ENCODE measurements at places on chromosomes 3 and 15.

DNA sequence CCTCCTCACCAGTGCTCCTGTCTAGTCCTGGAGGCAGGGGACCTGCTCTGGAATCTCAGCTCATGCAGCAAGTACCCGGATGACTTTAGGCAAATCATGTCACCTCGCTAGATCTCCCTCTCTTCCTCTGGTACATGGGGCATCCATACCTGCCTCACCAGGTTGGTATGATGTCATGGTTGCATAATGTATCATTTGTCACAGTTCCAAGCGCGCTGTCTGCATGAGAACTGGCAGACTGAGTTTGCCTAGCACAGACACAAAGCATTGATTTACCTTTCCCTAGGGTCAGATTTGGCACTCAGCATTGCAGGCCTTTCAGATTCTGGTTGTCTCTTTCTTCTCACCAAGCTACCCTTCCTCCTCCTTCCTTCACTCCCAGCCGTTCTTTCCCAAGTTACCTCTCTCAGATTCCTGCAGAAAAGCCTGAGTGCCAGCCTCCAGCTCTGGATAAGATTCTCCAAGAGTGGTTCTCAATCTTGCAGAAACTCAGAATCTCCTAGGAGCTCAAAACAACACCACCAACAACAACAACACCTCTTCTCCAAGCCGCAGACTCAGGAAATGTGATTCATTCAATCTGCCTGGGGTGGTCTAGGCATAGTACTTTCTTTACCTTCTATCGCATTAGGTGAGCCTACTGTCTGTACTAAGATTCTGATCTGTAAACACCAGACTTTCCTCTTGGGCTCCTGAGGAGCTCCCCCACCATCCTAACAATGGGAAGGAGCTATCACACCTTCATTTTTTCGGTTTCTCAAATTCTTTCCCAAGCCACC, 29.5 kb downstream of the FAM43A start:
- DNase-seq, result no peak

GRCh38 chr15:99249270-99249841, at the start of gene TTC23:
Gene TTC23 (minus strand): TSS chr15:99249581. CDS start chr15:99228712, 20,869 bp downstream.
- no peak for DNase-seq

- DNase-seq, result no peak
Measured at GRCh38 chr3:126530171-126531050, 6.5 kb downstream of the CHST13 start.

DNA sequence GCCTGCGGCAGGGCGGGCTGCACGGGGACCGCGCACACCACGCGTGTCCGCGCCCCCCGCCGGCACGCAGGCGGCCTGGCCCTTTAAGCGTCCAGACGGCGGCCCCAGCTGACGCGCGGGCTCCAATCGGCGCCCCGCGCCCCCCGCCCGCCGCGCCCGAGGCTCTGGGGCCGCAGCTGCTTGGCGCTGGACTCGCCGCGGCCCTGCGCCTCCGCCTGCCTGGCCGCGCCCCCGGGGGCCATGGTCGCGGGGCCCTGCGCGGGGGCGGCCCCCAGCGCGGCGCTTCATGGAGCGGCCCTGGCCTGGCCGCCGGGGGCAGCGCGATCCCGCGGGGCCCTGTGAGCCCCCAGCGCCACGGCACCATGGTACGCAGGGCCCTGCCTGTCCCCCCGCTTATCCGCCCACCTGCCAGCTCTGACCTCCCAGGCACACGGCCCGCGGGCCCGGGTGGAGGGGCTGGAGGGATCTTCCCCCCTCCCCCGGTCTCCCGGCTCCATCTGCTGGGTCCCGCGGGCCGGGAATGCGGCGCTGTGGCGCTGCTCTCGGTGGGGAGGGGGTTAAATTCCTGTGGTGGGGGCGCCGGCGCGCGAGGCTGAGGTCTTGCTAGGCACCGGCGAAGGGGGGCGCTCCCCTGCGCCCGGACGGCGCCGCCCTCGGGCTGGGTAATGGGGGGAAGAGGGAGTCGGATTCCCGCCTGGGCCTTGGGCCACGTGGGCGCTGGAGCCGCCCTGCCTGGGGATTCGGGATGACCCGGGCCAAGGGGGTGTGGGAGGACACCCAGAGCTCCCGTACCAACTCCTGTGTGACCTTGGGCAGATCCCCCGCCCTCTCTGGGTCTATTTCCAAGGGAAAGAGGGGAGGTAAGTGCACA, 1.1 kb downstream of the ZBTB47 start:
- DNase-seq, result no peak

DNA sequence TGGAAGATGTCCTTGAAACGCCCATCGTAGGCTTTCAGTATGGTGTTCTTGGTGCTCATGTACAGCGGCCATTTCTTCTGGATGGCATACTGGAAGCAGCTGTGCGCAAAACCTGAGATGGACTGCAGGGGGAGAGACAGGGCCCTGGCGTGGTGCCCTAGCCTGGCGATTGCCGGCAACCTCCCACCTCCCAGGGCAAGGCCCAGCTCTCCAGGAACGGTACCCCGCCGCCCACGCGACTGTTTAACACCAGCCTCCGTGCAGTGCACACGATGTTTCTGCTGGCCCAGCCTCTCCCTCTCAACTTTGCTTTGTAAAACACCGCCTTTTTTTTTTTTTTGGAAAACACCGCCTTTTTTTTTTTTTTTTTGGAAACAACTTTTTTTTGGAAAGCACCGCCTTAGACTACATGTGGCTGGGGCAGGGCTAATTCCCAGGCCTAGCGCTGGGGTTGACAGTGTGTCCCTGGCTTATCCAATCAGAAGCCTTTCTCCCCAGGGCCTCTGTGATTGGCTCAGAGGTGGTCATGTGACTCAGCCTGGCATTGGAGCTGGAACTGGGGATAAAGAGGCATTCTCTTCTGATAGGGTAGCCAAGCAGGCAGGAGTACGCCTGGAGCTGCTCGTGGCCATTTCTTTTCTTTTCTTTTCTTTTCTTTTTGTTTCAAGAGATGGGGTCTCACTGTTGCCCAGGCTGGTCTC, 14.7 kb downstream of the IDH2 start:
- no peak for DNase-seq

GRCh38 chr3:193742628-193743027, 149.6 kb downstream of the OPA1 start:
- DNase-seq, result no peak

DNA sequence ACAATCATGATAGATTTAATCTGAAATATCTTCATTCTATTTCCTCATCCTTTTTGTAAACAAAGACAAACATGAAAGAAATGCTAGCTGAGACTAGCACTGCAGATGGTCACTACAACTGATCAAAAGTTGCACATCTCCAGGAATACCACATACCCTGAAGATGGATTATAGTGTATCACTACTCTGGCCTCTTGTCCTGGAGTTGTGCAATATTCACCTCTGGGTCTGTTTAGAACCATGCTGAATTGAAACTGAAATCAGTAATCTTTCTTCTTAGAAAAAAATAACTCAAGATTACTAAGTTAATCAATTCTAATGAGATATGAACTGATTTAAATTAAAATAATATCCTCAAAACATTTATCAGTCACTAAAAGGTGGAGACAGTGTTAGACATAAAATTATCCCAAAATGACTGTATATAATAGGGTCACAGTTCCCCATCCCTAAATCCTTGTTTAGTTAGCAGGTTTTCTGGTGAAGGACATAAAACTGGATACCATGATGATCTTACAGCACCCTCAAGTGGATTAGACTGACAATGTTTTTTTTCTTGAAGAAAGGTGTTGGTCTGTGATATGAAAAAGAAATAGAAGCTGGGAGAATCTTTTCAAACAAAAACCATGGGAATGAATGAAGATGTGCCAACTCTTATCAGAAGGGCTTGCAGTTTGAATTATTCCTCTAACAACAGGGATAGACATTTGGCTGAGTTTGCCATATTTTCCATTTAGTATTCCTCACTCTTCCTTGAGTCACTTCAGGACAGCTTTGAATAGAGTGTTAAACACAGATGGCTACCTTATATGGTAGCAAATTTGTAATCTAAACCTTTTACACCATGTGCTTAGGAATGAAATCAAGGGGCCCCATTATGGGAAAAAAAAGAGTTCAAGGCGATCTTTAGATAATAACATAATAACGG, 7.1 kb upstream of the TTC14 start:
- no peak for DNase-seq

DNA sequence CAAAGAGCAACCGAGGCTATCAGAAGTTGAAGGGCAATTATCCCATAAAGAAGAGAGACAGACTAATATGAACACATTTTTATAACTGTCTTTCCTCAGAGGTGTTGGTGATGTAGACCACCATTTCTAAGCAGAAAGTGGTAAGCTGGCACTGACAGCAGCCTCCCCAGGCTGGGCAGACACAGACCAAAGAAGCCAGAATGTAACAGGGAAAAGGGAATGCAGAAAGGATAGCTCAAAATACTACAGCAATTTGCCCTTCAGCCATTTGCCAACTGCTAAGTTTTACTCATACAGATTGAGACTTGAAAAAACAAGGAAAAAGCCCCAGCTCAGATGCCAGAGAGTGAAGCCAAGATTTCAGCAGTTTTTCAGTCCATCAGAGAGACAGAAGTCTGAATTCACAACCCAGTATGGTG, 73.5 kb upstream of the ABI3BP start:
- no peak for DNase-seq

- DNase-seq, result no peak
Measured at GRCh38 chr3:194587438-194587931, 45.7 kb downstream of the TMEM44 start.

GRCh38 chr15:58227706-58228543, 89.7 kb downstream of the AQP9 start:
- DNase-seq, result peak; percentile 27

DNA sequence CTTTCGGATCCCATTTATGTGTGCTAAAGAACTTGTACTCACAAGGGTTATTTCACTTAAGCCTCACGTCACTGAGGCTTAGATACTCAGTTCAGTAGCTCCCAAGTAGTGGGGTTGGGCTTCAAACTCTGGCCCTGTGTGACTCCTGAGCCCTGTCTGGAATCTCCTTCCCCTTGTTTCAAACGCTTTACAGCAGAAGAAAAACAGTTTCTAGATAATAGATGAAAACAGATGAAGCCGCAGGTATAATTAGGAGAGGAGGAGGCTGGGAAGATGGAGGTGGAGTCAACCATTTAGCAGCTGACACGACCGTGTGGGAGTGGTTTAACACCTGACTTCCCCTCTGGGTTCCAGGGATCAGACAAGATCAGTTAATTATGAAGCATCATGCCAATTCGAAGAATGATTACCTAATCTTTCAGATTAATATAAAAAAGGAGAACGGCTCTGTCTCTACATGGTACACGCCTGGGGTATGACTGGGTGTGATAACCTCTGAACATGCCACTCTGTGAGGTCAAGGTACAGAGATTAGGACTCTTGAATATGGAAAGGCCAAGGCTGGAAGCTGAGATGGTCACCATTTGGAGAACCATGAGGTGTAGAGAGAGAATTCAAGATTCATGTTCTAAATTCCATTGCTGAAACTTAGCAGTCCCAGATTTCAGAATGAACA, 31.1 kb downstream of the TPM1 start:
- DNase-seq, result no peak

- DNase-seq, result no peak
Measured at GRCh38 chr15:61035311-61035710, 193.8 kb downstream of the RORA start.

- no peak for DNase-seq
Measured at GRCh38 chr3:13411186-13411860, 8.8 kb downstream of the NUP210 start.

GRCh38 chr15:33031324-33031821, 163.1 kb downstream of the FMN1 start:
- DNase-seq, result no peak

DNA sequence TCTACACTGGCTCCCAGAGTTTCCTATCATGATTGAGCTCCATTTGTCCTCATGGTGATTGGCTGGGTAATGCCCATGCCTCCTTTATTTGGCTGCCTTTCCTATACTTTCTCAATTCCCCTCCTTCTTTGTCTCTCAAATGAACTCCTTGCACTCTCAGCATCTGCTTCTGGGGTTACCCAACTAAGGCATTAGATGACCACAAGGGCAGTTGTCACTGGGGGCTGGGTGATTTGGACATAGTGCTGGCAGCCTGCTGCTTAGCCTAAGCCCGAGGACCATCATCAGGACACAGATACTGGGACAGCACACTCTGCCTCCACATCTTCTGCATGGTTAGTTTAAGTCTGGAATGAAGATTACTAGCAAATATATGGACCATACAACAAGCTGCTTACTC, 49.2 kb upstream of the LRRFIP2 start:
- DNase-seq, result no peak

DNA sequence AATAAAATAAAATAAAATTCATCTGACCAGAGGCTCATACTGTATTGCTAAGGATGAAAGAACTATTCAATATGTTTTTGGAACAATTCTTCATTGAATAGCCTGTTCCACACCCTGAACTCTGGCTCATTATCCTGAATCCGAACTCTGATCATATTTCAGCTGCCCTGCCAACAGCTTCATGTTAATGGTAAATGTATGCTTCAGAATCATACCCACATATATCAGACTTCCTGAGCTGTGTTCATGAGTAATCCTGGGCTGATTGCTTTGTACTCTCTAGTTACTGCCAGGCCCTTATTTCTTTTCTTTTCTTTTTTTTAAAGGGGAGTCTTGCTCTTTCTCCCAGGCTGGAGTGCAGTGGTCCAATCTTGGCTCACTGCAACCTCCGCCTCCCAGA, 11.8 kb downstream of the INO80 start:
- no peak for DNase-seq

DNA sequence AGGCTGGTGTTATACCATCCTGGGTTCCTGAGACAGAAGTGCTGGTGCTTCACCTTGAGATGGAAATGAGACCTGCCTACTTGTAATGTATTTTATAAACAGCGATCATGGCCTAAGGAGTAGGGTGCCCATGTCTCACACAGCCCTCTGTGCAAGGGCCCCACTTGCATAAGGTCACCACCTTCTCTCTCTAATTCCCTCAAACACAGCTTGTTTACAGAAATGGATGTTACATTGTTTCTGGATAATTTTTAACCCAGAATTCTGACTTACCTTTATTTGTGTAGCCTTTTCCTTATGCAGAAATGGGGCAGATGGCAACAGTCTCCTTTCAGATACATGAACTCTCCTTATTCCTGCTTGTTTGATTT, 95.1 kb upstream of the UMPS start:
- DNase-seq, result no peak
